ENCODE measurements at places on chromosomes 6 and 20.

DNA sequence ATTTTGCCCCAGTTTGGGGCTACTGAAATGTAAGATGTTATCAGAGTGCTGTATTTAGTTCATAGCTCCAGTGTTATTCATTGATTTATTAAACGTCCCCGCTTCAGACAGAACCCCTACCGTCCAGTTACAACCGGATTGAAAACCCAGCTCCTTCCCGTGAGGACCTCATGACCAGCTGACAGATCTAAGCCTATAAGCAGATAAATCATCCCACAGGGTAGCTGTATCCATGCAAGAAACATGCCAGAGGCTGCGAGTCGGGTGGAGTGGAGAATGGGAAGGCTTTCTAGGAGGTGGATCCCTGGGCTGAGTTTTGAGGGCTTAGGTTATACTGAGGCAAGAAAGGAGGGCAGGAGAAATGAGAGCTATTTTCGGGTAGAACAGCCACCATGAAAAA lies 260.0 kb downstream of the ARID1B start:
- no peak for DNase-seq

DNA sequence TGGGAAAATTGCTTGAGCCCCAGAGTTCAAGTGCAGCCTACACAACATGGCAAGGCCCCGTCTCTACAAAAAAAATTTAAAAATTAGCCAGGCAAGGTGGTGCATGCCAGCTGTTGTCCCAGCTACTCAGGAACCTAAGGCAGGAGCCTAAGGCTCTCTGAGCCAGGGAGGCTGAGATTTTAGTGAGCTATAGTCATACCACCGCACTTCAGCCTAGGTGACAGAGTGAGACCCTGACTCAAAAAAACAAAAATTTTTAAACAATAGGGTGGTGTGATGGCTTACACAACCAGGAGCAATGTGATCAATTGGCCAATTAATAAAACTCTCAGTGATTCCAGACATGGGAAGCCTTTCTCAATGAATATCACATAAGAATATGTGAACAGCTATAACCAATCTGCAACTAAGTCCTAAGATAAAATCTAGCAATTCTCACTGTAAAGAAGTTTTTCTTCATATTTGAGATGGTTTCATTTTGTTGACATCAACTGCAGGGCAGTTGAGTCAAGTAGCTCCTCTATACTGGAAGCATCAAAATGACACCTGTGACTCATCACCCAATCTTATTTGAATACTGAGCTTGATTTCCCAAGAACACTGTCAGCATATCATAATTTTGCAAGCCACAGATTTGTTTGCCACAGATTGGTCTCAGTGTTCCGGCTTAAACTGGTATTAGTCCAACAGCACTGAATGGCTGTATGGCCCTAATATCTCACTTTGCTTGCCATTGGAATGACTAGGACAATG lies 169.0 kb upstream of the GJE1 start:
- no peak for DNase-seq

DNA sequence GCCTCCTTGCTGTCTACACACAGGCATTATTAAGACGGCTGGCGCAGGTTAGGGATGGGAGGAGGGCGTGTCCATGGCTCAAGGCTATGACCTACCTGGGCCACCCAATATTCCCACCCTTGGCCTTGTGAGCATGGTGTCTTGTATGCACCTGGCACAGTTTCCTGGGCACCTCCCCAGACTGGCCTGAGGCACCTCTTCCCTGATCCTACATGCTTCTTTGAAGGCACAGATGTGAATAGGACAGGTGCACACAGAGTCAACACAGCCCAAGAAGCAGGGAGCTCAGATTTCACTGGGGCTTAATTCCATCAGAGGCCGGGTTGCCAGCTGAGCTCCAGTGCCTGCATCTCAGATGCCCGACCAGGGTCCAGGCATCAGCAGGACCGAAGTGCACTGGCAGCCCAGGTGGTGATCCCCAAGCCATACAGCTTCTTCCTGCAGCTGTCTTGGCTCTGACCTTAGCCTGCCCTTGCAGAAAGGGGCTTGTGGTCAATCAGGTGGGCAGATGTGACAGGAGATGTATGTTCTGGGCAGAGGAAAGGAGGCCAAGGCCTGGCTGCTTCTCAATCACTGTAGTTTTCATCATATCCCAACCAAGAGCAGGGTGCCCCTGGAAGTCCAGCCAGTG lies 287.7 kb downstream of the CLIC5 start:
- no peak for DNase-seq

- DNase-seq: no peak
Observed at GRCh38 chr6:73394577-73395354, at the start of gene DDX43. Gene DDX43 (plus strand): TSS chr6:73394828. CDS start chr6:73394906, 78 bp downstream.

DNA sequence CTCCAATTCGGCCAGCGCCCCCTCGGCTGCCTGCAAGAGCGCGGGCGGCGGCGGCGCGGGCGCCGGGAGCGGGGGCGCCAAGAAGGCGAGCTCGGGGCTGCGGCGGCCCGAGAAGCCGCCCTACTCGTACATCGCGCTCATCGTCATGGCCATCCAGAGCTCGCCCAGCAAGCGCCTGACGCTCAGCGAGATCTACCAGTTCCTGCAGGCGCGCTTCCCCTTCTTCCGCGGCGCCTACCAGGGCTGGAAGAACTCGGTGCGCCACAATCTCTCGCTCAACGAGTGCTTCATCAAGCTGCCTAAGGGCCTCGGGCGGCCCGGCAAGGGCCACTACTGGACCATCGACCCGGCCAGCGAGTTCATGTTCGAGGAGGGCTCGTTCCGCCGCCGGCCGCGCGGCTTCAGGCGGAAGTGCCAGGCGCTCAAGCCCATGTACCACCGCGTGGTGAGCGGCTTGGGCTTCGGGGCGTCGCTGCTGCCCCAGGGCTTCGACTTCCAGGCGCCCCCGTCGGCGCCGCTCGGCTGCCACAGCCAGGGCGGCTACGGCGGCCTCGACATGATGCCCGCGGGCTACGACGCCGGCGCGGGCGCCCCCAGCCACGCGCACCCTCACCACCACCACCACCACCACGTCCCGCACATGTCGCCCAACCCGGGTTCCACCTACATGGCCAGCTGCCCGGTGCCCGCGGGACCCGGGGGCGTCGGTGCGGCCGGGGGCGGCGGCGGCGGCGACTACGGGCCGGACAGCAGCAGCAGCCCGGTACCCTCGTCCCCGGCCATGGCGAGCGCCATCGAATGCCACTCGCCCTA lies 963 bp downstream of the FOXF2 start:
- DNase-seq: no peak

GRCh38 chr20:31547720-31548298 lies 33.6 kb downstream of the HM13 start:
- DNase-seq: no peak

DNA sequence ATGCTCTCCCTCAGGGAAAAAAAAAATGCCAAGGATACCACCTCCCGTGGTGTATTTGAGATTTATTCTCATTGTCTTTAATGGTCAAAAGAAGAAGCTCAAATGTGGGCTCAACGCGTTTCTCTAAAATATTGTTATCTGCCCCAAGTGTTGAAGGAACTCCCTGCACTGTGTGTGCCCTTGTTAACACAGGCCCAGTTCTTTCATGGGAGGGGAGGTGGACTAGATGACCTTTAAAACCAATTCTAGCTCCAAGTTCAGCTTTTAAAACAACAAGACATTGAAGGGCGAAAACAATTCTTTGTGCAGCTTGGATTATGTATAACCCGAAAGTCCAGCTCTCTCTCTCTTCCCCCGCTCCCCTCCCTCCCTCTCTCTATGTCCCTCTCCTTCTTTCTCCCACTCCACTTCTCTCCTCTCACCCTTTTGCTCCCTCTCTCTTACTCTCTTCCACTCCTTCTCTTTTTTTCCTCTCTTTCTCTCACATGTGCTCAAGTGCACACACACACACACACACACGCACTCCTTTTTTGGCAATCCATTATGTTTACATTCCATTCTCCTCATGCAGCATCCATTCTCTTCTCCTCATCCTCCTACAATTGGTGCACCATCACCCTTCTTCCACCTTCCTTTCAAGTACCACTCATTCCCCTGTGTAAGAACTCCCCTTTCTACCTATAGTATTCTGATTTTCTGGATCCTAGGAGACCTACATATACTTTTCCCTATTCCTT lies 8.5 kb downstream of the HLA-DMB start:
- DNase-seq: no peak

DNA sequence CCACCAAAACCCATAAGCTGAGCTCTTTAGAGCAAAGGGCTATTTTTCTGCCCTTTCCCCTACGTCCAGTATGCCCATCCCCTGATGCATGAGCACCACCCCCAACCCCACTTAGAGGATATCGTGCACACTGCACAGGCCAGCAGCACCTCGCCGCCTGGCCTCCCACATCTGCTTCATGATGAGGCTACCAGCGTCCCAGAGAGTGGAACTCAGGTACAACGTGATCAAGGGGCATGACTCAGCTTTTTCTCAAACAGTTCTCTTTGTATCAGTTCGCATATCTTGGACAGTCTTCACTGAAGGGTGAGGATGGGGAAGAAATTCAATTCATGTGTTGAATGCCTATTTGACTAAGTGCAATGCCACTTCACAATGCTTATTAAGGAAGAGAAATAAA lies 81.9 kb upstream of the QKI start:
- DNase-seq: no peak

GRCh38 chr6:14824484-14825275 lies 421.2 kb upstream of the JARID2 start:
- no peak for DNase-seq

- no peak for DNase-seq
Observed at GRCh38 chr20:658202-658601, 5.2 kb upstream of the SRXN1 start.

- DNase-seq: no peak
Observed at GRCh38 chr6:42720739-42721138, 1.7 kb downstream of the PRPH2 start.

DNA sequence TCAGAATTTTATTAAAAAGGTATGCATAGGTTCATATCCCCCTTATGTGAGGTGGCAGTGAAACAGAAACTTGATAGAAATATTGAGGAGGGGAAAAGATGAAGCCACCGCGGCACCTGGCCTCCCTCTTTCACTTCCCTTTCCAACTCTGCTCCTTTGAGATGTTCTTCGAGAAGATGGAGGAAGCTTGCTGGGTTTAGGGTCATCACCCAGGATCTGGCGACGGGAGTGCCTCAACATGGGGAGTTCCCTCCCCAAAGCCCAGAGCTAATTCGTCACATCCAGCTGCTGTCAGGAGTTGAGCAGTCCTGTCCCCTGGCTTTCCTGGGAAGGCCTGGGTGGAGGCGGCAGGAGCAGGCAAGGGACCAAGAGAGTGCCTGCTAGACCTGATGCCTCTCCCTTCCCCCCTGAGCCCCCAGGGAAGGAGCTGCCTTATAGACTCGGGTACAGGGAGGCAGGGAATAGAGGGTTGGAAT lies 29.1 kb downstream of the RREB1 start:
- no peak for DNase-seq

- DNase-seq: no peak
Observed at GRCh38 chr20:51372966-51373365, 169.6 kb downstream of the NFATC2 start.

DNA sequence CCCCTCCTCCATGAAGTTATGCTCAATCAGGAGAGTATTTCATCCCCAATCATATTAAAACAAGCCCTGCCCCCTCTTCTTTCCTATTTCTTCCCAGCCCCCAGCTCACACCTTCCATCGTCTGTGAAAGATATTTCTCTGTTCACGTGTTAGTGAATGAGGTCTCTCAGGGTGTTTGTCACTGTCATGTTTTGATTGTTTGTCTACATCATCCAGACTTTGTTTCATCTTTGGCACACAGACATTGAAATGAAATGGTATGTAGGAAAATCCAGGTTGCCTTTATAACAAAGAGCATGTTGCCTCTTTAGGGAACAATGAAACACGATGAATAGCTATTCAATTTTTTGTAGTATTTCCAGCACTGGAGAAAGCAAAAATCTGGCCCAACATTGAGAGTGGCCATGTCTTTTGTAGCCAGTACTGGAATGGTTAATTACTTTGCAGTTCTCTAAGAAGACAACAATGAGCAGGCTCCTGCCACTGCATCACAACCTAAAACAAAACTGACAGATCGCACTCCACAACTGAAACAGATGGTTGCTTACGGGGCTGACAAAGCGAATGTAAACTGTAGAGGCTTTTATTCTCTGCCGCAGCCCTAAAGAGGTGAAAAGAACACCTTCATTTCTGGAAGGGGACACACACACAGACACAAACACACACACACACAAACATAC lies 543.6 kb upstream of the CITED2 start:
- DNase-seq: no peak

DNA sequence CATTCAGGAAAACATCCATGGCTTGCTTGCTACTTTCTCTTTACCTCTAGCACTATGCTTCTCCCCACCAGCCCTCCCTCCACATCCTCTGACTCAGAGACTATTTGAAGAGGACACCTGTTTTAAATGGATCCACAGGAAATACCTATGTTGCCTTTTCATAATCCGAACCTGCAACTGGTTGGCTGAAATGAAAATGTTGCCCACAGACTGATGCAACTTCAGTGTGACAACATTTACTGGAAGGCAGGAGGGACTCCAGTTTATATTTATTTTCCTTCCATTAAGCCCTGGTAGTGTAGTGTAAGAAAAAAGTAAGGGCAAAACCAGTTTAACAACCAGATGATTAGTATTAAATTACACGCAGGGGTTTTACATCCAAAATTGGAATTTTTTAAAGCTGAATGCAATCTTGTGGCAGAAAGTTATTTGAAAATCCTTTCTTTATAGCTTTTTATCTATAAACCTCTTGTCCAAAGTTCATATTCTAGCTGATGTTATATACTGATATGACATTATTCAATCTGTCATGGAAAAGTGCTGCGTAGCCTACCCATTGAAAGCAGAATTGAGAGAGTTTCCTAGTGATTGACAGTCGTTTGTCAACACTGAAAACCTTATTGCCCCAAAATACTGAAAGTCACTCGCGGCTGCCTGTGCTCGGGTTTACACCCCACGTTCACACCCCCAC lies 881 bp upstream of the AIG1 start:
- peak; percentile 83 for DNase-seq

DNA sequence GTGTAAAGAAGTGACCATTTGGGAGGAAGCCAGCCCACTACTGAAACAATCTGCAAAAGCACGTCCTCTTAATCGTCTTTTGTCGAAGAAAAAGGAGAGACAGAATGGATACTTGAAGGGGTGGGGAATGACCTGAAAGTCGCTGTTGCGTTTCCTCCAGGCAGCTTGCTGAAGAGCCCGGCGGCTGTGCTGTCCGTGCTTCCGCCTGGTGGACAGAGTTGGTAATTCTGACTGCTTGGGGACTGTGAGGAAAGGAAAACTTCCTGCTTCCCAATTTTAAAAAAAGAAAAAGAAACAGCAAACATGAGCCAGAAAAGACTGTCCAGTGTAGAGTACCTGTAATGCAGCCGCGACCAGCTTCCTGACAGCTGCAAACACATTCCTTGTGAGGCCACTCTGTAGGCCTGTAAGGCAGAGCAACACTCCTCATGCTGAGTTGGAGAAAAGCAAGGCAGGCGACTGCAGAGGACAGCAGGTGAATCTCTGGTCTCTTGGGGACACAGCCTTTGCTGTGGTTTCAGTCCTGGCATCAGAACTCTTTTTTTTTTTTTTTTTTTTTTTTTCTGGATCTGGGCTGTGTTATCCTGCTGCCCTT lies 251.1 kb upstream of the TBX18 start:
- DNase-seq: no peak

- no peak for DNase-seq
Observed at GRCh38 chr20:24966317-24967012, 17.4 kb downstream of the CST7 start.
